Activated T-helper 1 cell treated with anti-CD3 and anti-CD28 coated beads, Interleukin-12 subunit alpha, Interleukin-12 subunit beta, Interleukin-2, Interleukin-4 antibody, amounts not matched to agents 30 ng/mL and 10 ng/mL and 1 ng/mL, durations not matched to agents 14 hours and 24 hours and 36 hours (primary cell): ENCODE measurements at places on chromosomes 3 and 15.

DNA sequence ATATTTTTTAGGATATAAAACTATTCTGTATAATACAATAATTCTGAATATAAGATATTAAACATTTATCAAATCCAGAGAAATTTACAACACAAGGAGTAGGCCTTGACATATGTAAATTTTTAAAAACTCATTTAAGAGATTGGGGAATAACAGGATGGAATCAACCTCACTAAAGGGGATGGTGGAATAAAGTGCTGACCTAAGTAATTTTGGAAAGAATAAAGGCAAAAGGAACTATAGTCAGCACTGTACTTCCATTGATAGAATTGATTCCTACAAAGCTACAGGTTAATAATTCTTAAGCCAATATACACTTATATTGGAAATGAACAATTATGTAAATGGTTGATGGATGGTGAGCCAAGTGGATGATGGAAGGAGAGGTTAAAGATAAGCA lies 549.3 kb downstream of the TBL1XR1 start:
- no peak for DNase-seq

DNA sequence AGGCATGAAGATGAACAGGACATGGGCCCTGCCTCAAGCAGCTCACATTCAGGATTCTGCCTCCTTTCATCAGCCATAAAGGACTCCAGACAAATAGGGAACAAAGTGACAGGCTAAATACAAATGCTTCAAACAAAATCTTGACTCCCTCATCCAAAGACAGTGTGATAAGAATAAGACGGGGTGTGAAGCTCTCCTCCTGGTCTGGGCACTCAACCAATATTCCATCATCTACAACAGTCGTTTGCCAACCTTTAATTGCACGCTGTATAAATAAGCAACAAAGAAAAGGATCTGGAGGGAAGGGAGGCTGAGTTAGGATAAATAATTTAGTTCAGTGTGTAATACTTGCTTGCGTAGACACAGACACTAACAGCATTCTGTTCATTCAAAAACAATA lies 5.4 kb downstream of the CCDC54 start:
- DNase-seq, result no peak

DNA sequence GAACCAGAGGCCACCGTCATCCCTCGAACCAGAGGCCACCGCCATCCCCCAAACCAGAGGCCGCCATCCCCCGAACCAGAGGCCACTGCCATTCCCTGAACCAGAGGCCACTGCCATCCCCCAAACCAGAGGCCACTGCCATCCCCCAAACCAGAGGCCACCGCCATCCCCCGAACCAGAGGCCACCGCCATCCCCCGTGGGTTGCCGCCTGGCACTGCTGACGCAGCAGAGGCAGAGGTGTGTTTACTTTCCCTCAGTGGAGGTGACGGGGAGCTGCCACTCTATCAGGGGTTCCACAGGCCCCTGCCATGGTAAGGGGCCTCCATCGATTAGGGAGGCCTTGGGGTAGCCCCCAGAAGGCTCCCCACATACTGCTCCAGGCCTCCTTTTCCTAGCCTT lies 1.5 kb downstream of the IQSEC1 start:
- DNase-seq, result no peak

DNA sequence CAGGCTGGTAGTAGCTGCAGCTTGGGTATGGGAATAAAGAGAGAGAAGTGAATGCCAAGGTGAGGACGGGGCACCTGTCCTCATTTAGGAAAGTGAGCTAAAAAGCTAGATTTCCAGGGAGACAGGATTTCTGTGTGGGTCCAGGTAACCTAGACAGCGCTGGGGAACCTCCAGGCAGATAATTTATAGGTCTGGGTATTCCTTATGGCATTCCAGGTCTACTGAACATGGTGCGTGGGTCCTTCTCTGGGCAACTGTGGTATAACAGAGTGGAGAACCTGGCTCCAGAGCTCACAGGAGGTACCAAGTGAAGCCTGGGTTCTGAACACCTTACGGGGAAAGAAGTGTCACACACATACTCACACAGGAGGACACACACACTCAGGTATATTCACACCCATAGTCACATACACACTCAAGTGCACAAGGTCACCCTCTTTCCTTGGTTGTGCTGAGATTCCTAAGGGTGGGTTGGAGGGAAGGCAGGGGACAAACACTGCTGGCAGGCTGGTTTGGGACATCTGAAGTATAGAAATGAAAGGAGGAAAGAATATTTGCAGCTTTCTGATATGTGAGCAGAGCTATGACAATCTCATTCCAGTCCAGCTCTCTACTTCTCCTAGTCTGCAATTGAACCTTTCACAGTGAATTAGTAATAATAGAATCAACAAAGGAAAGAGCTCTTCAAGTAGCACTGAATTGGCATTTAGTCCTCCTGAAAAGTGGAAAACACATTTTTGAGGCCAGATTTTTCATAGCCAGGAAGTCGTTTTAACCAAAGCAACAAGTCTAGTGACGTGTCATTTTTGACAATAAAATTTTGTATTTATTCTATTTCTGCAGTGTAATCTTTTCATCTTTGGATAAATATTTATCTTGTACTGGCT lies 37.4 kb upstream of the ITGA11 start:
- no peak for DNase-seq

- no peak for DNase-seq
Observed at GRCh38 chr15:44792715-44793114, 56.4 kb downstream of the TRIM69 start.

- no peak for DNase-seq
Observed at GRCh38 chr3:51350751-51351150, 34.3 kb upstream of the MANF start.

- DNase-seq, result no peak
Observed at GRCh38 chr3:81580355-81580754, 181.1 kb downstream of the GBE1 start.

GRCh38 chr15:41695750-41696436 lies 35.7 kb downstream of the MGA start:
- peak; percentile 34 for DNase-seq

DNA sequence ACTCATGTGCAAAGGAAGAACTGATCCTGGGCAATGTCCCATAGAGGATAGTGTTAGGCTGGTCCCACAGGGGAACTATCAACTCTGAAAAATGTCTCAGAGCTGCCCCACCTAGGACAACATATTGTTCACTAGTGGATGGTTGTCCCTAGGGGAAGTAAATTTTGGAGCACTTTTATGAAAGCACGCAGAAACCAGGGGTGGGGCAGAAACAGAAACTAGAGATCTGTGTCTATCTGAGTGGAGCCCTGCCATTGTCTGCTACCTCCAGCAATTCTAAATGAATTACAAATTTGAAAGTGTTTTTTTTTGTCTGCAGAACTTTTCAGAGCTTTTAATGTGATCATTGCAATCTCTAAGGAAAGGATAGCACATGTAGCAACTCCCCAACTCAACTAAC lies 357.1 kb upstream of the PROK2 start:
- no peak for DNase-seq

GRCh38 chr3:110174908-110175307 lies 837.6 kb upstream of the DPPA4 start:
- DNase-seq, result no peak

DNA sequence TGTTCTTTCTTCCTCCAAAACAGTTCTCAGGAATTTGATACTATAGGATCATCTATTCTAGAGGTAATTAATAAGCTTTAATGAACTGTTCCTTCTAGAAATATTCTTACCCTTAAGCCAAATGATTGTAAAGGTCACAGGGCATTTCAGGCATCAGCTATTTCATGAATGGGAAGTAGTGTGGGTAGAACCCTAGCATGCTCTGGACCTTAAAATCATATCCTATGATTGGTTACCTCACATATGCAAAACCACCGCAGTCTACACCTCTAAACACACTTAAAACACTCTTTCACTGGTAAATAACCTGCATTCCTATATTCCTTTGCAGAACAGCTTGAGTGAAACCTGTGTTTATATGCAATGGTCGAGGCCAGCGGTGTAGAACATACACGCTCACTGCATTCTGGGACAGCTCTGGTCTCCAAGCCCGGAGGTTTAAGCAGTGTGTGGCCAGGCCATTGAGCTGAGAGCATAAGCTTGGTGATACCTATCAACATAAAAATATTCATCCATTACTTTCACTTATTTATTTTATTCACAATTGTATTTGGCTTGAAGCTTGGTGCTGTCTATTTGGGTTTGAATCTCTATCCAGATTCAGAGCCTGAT lies 87.7 kb upstream of the RASGRP1 start:
- DNase-seq, result no peak

- no peak for DNase-seq
Observed at GRCh38 chr15:66733976-66734375, 31.9 kb downstream of the SMAD6 start.

GRCh38 chr3:134378384-134378783 lies 4.1 kb upstream of the AMOTL2 start:
- DNase-seq, result no peak

DNA sequence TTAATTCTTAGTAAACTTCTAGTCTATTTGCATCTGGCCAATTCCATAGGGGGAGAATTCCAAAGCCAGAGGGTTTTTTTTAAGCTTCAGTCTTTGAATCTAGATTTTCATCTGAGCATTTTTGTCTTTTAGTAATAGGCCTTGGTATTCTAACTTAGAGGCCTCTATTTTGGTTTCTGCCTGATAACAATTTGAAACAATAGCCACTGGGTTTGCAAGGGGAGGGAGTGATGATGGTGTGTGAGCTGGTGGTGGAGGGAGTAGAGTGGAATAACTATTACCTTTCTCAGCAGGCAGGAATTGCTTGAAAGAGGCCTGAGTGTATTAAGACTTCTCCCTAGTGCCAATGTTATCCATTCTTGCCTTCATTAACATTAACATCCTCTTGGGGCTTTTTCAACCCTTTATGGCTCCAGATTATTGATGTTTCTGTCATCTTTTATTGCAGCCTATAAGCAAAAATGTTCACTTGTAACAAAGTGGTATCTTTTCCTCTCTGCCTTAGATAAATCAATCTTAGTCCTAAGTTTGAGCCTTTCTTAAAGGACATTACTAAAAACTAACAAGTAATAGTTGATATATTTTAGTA lies 26.5 kb upstream of the TCF12 start:
- no peak for DNase-seq
